ENCODE measurements at places on chromosomes 5 and 9.

GRCh38 chr9:34862836-34863235 lies 95.2 kb upstream of the PHF24 start:
- DNase-seq: no peak

DNA sequence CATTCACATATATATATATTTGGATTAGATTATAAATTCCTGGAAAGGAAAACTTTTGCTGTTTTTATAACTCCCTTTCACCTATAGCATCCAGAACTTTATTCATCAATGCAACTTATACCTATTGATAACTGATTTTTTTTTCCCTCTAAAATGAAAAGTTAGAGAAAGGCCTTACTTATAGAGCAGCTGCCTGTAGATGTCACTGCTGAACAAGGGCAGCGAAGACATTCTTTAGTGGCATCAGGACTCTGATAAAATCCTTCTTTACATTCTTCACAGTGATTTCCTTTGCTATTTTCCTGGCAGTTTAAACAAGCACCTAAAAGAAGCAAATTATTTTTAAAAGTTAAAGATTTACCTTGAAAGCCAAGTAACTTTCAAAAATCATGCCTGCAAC lies 32.3 kb upstream of the CDK5RAP2 start:
- DNase-seq: no peak

DNA sequence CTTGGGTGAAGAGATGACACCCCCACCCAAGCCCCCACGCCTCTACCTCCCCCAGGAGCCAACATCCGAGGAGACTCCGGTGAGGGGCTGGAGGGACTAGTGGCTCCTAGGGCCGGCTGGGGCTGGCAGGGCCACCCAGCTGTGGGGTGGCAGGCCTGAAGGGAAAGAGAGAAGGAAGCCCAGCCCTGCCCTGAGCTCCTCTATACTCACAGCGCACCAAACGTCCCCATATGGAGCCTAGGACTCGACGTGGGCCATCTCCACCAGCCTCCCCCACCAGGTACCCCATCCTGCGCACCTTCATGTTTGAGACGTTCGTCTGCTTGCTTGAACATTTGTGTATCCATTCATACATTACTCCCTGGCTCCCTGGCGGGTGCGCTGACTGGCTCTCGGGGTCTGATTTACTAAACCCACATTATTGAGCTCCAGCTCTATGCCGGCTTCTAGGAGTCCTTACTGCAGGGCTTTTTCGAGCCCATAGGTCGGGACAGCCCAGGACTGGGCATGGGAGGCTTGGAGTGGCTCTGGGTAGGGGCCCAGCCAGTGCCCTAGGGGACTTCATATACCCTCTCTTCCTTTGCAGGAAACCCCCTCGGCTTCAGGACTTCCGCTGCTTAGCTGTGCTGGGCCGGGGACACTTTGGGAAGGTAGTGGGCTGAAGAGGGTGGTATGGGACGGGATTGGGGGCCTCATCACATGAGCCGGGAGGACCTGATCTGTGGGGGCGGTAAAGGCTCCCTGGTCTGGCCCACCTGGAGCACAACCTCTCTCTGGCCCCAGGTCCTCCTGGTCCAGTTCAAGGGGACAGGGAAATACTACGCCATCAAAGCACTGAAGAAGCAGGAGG lies 9.1 kb downstream of the ZDHHC12 start:
- DNase-seq: no peak

- no peak for DNase-seq
Observed at GRCh38 chr9:134265078-134265477, 61.2 kb upstream of the RXRA start.
